ENCODE measurements at places on chromosomes 7 and 10.

DNA sequence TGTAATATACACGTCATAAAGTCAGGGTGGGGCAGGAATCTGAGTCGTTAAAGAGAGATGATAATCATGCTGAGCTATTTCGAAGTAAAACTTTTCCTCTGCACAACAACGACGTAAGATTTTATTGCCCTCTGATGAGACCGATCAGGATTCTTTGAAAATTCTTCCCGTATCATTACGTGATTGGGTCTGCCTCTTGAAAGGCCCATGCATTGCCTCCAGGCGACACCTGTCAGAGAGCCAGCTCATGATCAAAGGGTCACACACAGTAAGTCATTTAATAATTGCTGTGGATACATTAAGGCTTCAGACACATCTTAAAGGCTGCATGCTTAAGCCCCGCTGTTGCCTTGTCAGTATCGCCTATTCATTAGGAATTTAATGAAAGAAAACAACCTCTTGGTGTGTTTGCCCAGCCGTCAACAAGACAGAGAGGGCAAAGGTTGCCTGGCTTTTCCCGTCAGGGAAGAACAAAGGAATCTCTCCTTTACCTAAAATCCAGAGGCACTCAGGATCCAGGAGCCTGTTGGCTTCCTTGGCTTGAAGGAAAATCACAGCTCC lies 189.0 kb upstream of the SH2B2 start:
- DNase-seq = no peak

DNA sequence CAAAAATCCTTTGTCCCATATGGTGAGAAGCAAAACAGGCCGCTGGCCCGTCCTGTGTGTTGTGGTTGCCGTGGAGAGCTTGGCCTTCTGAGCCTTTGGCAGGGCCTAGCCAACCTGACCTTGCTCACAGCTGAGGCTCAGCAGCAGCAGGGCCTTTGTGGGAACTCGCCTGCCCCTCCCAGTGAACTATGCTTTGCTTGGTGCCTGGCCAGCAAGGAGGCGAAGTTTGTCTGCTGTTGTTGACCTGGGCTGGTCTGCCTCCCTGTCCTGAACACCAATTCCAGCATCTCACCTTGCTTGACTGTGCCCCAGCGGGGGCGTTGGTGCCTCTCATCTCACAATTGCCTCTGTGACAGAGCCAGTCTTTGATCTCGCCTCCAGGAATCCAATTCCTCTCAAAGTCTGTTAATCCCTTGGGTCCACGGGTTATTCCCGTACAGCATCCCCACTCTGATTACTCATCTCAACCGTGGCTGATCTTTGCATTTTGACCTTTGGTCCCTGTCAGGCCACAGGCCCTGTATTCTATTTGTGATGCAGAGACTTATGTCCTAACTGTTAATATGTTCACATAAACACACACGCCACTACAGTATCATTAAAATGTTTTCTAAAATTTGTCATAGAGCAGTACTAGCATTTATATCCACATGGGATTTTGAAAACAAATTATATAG lies 22.6 kb downstream of the EPDR1 start:
- no peak for DNase-seq

- no peak for DNase-seq
Observed at GRCh38 chr7:35319606-35320005, 65.7 kb upstream of the TBX20 start.

DNA sequence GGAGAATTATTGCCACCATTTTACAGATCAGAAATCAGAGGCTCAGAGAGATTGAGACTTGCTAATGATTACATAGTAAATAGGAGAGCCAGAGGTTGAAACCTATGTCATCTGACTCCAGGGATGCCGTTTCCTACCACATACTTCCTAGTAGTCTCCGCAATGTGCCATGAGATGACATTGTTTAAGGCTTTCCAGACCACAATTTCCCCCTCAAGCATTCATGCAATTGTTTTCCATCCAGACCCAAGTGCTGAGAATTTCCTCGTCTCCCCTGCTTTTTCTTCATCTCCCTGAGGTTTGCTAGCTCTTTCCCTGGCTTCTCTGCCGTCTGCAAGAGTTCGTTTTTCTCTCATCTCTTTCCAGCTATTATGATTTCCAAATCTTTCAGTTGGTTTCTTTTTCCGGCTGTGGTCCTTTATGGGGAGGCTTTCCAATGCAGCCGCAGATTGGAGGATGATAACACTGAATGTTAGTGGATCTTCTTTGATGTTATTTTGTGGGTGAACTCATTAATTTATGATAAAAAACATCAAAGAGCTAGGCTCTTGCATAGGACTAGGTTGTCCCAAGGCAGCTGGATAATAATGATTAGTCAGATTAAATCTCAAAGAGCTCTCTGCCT lies 6.9 kb upstream of the GOLGA7B start:
- DNase-seq = peak; percentile 57

GRCh38 chr7:29265208-29265923 lies 70.8 kb downstream of the CHN2 start:
- peak; percentile 54 for DNase-seq

GRCh38 chr10:102649797-102650654 lies 5.7 kb downstream of the TRIM8 start:
- no peak for DNase-seq

DNA sequence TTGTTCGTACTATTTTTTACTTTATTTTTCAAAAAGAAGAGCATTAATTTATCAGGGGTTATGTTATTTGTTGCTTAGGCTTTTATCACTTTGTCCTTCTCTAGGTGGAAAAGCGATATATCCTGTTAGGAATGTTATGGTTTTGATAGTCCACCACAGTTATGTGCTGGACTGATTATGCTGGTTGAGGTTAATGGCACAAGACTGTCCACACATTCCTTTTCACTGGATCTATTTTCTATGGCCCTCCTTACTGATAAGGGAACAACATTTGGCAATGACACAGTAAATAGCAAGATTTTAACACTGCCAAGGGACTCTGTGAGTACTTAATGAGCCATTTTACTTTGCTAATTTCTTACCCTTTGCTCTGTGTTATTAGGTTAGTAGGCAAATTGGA lies 1212.3 kb downstream of the NXPH1 start:
- no peak for DNase-seq

- no peak for DNase-seq
Observed at GRCh38 chr10:71772832-71773220, 494 bp downstream of the VSIR start.

GRCh38 chr7:127589896-127590295 lies 1.7 kb downstream of the ARF5 start:
- DNase-seq = peak; percentile 52

- DNase-seq = no peak
Observed at GRCh38 chr7:45151967-45152366, 5.6 kb upstream of the RAMP3 start.

GRCh38 chr7:34236839-34237492 lies 331.6 kb downstream of the BMPER start:
- DNase-seq = no peak

- no peak for DNase-seq
Observed at GRCh38 chr7:139797607-139798006, 19.8 kb upstream of the HIPK2 start.

- DNase-seq = no peak
Observed at GRCh38 chr7:46812101-46812675, 769.7 kb downstream of the TNS3 start.

DNA sequence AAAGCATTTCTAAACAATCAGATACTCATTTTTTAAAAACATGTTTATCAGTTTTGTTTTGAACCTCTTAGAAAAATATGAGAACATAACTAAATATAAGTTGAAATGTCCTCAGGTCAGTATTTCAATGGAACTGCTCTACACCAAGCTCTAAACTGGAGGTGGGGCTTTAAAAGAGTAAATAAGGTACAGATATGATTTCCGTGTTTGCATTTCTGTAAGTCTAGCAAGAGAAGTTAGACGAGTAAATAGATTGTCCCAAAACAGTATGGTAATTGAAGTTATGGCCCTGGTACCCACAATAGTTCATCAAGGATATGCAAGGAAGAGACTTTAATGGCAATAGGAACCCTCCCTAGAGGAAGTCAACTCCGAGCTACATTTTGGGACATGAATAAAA lies 115.1 kb upstream of the AKR1E2 start:
- no peak for DNase-seq

- peak; percentile 40 for DNase-seq
Observed at GRCh38 chr10:114412907-114413797, 8.8 kb upstream of the AFAP1L2 start.

DNA sequence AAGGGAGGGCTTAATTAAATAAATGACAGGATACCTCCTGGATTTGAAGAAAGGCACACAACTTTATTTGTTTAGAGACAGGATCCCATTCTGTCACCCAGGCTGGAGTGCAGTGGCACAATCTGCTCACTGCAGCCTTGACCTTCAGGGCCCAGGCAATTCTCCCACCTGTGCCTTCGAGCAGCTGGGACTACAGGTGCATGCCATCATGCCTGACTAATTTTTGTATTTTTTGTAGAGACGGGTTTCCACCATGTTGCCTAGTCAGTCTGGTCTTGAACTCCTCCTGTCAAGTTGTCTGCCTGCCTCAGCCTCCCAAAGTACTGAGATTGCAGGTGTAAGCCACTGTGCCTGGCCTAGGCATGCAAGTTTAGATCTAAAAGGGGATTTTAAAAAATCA lies 272.7 kb upstream of the MBL2 start:
- no peak for DNase-seq

GRCh38 chr7:37247861-37248260 lies 200.8 kb downstream of the ELMO1 start:
- peak; percentile 62 for DNase-seq

DNA sequence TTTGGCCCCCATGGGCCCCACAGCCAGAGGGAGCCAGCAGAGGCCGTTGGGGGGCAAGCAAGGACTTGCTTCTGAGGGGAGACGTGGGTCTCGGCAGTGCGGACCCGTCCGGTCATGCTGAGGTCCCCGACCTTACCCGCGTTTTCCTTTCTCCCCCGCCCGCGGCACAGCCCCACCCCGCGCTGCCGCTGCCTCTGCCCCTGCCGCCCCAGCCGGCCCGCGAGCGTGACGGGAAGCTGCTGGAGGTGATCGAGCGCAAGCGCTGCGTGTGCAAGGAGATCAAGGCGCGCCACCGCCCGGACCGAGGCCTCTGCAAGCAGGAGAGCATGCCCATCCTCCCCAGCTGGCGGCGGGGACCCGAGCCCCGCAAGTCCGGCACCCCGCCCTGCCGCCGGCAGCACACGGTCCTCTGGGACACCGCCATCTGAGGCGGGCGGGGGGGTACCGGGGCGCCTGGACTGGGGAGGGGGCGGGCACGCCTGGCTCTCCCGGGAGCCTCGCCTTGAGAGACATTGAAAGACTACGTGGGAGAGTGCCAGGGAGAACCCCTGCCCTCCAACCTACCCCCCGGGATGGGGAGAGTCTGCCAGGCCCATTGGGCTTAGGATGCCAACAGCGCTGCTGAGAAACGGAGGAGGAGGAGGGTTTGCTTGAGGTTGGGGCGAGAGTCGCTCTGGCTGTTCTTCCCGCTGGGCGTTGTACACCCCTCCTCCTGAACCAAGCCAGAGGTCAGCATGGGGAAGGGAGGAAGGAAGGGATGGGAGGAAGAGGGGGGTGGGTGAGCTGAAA lies 9.9 kb downstream of the NYAP1 start:
- peak; percentile 39 for DNase-seq

DNA sequence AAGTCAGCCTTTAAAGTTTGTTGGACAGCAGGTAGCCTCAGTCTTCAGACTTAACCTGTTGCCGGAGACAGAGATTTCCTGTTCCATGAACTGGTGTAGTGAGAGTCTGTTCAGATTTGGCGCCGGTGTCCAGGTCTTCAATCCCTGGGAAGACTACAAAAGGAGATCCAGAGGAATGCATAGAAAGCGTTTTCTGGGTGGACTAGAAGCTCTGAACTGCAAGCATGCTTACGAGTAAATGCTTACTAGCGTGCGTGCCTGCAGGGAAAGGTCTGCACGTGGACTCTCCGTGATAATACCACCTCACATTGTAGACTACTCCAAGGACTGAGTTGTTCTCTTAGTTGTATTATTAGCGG lies 878 bp downstream of the GLRX3 start:
- DNase-seq = peak; percentile 9

GRCh38 chr10:76401006-76401405 lies 969.6 kb downstream of the LRMDA start:
- no peak for DNase-seq

- DNase-seq = no peak
Observed at GRCh38 chr7:50166997-50167965, 74.2 kb upstream of the ZPBP start.

GRCh38 chr10:130547368-130547767 lies 411.2 kb downstream of the GLRX3 start:
- DNase-seq = peak; percentile 31

- DNase-seq = no peak
Observed at GRCh38 chr10:66238343-66238742, 687.5 kb upstream of the LRRTM3 start.

DNA sequence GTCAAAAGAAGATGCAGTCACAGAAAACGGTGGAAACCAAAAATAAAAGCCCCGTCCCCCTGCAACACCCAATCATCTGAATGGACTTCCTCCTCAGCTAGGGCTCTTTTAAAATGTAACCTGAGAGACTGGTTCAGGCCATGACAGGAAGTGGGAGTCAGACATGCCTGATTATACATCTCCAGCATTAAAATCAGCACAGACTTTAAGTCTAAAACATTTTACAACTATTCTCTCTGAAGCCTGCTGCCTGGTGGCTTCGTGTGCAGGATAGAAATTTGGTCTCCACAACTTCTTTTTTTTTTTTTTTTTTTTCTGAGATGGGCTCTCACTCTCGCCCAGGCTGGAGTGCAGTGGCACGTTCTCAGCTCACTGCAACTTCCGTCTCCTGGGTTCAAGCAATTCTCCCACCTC lies 30.3 kb downstream of the HACD1 start:
- peak; percentile 38 for DNase-seq

GRCh38 chr7:50803359-50804337 lies 21.0 kb upstream of the GRB10 start:
- no peak for DNase-seq

DNA sequence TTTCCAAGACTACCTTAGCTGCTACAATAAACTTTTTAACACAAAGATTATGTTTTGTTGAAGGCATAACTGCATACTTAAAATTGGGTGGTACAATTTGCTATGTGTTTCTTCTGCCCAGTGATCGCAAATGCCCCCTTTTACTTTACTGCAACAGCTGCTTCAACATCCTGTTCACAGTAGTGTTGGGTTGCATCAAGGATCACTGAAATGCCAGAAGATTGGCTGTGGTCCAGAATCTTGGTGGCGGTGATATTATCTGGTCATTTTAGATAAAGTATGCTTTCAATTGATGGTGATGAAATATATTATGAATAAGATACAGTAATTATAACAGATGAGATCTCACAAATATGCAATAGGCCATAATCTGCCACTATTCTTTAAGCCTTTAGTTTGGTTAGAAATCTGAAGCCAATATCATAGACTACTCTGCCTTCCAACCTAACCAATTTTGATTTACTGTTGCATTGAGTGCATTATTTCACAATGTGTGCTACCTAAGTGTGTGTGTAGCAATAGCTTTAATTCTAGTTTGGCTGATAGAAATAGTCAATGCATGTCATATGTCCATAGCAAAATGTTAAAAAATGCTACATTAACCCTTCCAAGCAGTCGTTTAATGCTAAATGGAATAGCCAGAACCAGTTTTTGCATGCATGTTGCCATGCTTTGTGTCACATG lies 29.8 kb upstream of the ING3 start:
- DNase-seq = no peak

- DNase-seq = no peak
Observed at GRCh38 chr10:33712825-33713224, 378.4 kb upstream of the NRP1 start.
